Cerebellar nuclear complex (tissue), 1 donor: ENCODE measurements at places on chromosomes 1 and 21.

DNA sequence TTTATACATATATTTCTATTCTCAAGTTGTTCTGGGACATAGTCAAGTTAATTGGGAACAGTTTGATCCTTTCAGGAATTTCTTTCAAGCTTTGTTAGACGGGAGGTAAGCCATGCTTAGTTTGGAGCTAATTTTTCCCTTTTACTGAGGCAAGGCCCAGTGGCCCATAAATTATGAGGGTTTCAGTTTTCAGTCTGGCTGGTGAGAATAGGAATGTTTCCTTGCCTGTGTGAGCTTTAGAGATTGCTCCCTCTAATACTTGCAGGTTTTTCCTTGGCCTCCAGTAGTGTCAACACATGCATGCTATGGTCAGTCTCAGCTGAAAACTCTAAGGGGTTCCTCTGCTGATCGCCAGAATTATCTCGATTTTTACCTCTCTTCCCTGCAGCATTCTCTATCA lies 14.1 kb upstream of the PHGDH start:
- no peak for DNase-seq

GRCh38 chr1:10768552-10768951 lies 27.9 kb downstream of the CASZ1 start:
- DNase-seq, result no peak

DNA sequence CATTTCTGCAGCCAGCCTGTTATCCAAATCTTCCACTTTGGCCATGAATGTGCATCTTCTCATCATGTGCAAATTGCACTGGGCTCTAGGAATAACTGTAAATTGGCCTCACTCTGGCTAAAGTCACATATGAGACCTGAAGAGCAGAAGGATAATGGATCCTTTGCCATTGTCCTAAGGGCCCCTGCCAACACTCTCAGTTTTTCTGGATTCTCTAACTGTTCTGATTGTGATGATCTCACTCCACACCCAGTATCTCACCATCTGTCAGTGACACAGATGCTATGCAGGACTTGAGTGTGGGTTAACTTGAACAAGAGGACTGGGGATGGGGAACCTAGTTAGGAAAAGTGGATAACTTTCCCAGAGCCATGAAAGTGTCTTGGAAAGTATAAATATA lies 8.5 kb upstream of the FYB2 start:
- no peak for DNase-seq

DNA sequence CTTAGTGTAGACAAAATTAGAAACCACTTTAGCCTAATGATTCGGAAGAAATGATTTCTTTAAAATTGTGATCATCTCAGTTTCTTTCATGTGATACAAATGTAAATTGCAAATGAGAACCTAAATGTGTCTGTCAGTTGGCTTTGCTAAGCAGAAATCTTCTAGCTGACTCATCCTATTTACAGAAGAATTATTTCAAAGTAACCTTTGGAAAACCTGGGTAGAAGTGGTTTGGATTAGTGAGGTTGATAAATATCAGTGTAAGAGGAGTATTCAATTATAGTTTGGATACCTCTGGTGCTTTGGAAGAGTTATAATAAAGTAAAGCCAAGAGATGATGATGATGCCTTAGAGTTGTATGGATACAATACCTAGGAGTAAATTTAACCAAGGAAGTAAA lies 37.4 kb downstream of the CC2D1B start:
- no peak for DNase-seq

- DNase-seq, result no peak
Observed at GRCh38 chr21:17854745-17855144, 35.6 kb upstream of the C21orf91 start.

DNA sequence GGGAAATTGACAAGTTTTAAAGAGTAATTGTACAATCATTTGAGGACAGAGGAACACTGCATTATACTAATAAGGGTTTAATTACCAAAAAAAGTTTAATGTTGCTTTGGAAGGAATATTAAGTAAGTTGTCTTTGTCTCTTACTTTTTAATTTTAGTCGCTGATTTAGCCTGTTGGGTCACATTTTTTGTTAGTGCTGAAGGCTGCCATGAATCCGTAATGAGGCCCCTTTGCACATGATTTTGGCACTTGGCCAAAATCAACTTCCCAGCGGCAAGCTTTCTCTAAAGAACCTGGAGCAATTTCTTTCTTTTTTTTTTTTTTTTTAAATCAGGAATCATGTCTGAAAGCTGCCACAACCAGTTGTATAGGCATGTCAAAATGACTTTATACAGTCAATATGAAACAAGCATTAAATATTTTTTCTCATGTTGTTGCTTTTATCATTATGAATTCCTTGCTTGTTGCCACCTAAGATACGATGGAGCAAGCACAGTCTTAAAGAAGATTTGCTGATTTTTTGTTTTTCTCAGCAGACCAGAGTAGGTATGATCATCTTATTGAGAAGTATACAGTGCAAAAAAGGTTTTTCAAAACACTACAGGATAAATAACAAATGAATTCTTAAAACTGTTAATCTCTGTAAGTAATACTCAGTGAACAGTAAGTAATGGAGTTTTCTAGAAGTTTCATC lies 690.4 kb downstream of the USP25 start:
- no peak for DNase-seq

GRCh38 chr1:113147073-113147625 lies 74.2 kb downstream of the LRIG2 start:
- no peak for DNase-seq

GRCh38 chr1:232786845-232787455 lies 18.3 kb upstream of the MAP10 start:
- no peak for DNase-seq

GRCh38 chr1:230797942-230798365 lies 50.8 kb downstream of the CAPN9 start:
- no peak for DNase-seq
